ENCODE measurements at places on chromosomes 11 and 22.

- H3K27me3 ChIP-seq, result no peaks in the 10 kb centered on the region
- H3K36me3 ChIP-seq, result no peaks in the 10 kb centered on the region
- H3K27ac ChIP-seq, result no peak overlapping the region
- no peaks in the 10 kb centered on the region for H3K4me1 ChIP-seq
These were observed 368.8 kb upstream of the KIRREL3 start for GRCh38 chr11:127369356-127369755.

DNA sequence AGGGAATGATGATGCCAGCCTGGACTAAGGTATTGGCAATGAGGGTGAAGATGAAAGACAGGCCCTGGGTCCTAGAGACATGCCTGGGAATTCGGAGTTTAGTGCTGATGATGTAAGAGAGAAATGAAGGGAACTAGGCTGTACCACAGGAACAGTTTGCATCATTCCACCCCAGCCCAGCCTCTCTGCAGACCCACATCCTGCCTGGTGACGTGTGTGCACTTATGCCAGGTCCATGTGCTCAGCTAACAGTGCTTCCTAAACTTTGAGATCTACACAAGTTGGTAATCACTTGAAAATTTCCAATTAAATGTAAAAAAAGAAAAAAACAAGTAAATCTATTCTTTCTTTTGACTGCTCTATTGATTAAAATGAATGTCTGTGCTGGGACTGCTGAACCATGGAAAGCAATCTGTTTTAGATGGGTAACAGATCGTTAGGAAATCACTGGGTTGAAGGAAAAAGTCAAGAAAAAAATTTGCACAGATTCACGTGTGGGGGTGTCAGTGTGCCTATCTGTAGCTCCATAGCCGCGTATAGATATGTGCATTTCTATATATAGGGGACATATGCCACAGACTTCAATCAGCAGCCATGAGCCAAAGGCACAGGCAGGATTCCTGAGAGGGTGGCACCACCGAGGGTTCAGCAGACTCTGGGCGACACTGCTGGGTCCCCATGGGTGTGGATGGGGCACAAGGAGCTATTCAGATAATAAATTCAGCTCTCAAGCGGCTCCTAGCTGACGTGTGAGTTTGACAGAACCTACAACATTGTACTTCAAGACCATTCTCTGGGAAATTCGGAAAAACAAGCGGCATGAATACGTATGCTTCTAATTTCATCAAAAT lies 131.1 kb upstream of the OPCML start:
- H3K27ac ChIP-seq, result no peak overlapping the region
- H3K27me3 ChIP-seq, result peaks cover 5% of the 10 kb centered on the region
- H3K4me3 ChIP-seq, result no peak overlapping the region
- no peaks in the 10 kb centered on the region for H3K36me3 ChIP-seq
- no peak for ATAC-seq

DNA sequence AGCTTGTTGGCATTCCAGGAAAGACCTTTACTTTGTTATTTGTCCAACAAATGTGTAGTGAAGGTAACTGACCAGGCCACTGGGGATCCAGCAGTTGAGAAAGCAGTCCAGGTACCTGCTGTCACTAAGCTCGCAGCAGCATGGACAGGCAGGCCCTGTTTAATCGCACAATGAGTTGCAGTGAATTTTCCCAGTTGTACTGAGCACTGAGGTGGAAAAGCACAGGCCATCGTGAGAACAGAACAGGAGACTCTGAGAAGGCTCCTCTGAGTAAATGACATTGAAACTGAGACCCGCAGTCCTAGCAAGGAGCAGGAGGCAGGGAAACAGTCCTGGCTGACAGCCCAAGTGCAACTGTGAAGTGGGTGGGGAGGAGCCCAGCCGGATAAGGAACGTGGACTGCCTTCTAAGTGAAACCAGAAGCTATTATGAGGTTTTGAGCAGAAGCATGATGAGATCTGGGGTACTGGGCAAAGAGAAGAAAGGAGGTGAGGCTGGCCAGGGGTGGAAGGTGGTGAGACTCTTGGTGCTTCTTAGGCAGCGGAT lies 39.8 kb upstream of the CDON start:
- peaks cover 21% of the 10 kb centered on the region for H3K4me1 ChIP-seq
- peak; percentile 47 for ATAC-seq
- no peak overlapping the region for H3K4me3 ChIP-seq
- peak overlapping the region; percentile 55 for H3K27ac ChIP-seq
- no peaks in the 10 kb centered on the region for H3K27me3 ChIP-seq
- no peaks in the 10 kb centered on the region for H3K36me3 ChIP-seq

GRCh38 chr11:36074941-36075431 lies 131.1 kb downstream of the LDLRAD3 start:
- H3K4me3 ChIP-seq, result no peak overlapping the region
- H3K27me3 ChIP-seq, result no peaks in the 10 kb centered on the region
- H3K36me3 ChIP-seq, result no peaks in the 10 kb centered on the region
- H3K27ac ChIP-seq, result peak overlapping the region; percentile 15
- peaks cover 21% of the 10 kb centered on the region for H3K4me1 ChIP-seq
- peak; percentile 13 for ATAC-seq

DNA sequence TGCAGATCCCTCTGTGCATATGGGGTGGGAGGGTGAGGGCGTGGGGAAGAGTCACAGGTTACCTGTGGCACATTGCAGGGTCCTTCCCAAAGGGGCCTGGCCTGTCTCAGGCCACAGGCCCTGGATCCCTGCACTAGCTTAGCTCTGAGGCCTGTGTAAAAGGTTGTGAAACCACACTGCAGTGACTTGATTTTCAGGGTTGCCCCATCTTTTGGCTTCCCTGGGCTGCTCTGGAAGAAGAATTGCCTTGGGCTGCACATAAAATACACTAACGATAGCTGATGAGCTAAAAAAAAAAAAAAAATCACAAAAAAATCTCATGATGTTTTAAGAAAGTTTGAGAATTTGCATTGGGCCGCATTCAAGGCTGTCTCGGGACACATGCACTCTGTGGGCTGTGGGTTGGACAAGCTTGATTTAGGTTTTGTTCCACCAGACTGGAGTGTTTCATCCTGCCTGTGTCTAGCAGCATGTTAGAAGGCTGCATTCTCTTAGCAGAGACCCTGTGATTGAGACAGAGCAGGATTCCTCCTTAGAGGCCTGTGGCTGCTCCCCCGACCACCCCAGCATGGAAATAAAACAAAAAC lies 35.9 kb upstream of the TREH start:
- no peak overlapping the region for H3K4me3 ChIP-seq
- peaks cover 3% of the 10 kb centered on the region for H3K27me3 ChIP-seq
- H3K27ac ChIP-seq, result peak overlapping the region; percentile 27
- no peaks in the 10 kb centered on the region for H3K36me3 ChIP-seq
- no peaks in the 10 kb centered on the region for H3K4me1 ChIP-seq
- ATAC-seq, result peak; percentile 77

DNA sequence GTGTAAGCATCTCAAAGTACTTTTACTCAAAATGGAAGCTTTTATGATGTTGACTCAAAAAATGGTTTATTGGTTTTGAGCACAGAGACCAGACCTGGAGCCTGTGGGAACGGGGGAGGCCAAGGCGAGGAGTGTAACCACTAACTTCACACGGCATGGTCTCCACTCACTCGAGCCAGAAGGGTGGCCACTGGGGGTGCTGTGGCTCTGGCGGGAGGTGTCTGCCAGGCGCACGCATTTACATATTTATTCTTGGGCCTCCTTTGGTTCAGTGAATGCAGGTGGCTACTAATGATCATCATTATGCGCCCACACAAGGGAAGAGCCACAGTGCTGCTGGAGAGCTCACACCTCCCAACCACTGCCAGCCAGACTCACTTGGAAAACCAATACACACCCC lies 64.6 kb downstream of the FLRT1 start:
- no peak for ATAC-seq
- H3K27me3 ChIP-seq, result no peaks in the 10 kb centered on the region
- peaks cover 6% of the 10 kb centered on the region for H3K4me1 ChIP-seq
- H3K27ac ChIP-seq, result no peak overlapping the region
- H3K4me3 ChIP-seq, result no peak overlapping the region
- no peaks in the 10 kb centered on the region for H3K36me3 ChIP-seq

GRCh38 chr11:120841074-120841473 lies 182.8 kb upstream of the TBCEL start:
- H3K27me3 ChIP-seq, result peaks cover 11% of the 10 kb centered on the region
- no peaks in the 10 kb centered on the region for H3K36me3 ChIP-seq
- no peak overlapping the region for H3K27ac ChIP-seq
- H3K4me3 ChIP-seq, result no peak overlapping the region
- H3K4me1 ChIP-seq, result no peaks in the 10 kb centered on the region

DNA sequence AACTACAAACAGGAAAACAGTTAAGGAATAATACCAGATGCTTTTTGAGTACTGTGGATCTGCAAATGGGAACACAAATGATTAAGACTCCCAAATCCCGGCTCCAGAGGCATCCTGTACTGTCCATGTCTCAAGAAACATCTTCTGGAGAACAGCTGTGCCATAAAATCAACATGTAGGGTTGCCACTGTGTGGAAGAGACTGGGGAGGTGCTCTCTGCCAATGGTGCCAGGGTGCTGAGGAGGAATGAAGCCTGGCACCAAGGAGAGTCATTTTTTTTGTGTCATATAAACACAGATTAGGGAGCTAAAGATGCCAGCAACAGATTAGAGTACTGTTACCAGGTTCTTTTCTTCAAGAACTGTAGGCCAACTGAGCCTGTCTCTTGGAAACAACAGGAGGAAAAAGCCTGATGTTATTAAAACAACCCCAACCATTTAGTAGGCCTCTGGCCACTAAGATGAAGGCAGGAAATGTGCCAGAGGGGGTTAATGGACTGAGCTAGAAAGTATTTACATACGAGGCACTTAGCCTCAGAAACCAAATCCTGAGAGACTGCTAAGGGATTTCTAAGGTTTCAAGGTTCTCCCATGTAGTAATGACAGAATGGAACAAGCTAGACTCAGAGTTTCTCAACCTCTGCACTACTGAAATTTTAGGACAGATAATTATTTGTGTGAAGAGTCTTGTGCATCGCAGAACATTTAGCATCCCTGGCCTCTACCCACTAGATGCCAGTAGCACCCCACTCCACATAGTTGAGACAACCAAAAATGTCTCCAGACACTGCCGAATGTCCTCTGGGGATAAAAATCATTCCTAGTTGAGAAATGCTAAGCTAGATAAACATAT lies 54.6 kb upstream of the CHRM4 start:
- ATAC-seq, result peak; percentile 43
- H3K4me1 ChIP-seq, result peaks cover 34% of the 10 kb centered on the region
- no peak overlapping the region for H3K4me3 ChIP-seq
- H3K27ac ChIP-seq, result peak overlapping the region; percentile 55
- H3K36me3 ChIP-seq, result peaks cover 23% of the 10 kb centered on the region

GRCh38 chr11:93796441-93797231 lies 12.6 kb downstream of the MED17 start:
- H3K4me1 ChIP-seq, result no peaks in the 10 kb centered on the region
- no peak for ATAC-seq
- H3K27ac ChIP-seq, result no peak overlapping the region

DNA sequence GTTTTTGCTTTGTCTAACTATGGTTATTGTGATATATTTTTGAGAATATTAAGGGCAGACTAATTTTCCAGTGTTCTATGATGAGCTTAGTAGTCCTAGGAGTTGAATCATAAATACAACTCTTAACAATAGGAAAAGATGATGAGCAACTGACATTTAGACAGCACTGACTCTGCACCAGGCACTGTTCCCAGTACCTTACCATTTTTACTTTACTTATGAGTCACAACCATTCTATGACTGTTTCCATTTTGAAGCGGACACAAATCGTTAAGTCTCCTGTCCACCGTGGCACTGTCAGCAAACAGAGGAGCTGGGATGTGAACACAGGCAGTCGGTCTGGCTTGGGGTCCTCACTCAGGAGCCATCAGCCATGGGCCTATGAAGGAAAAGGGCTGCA lies 3.4 kb upstream of the SCGB2A2 start:
- H3K27me3 ChIP-seq, result peaks cover 48% of the 10 kb centered on the region
- no peak for ATAC-seq
- H3K4me1 ChIP-seq, result no peaks in the 10 kb centered on the region
- no peak overlapping the region for H3K4me3 ChIP-seq
- H3K36me3 ChIP-seq, result no peaks in the 10 kb centered on the region
- H3K27ac ChIP-seq, result no peak overlapping the region

- H3K4me1 ChIP-seq, result no peaks in the 10 kb centered on the region
- no peaks in the 10 kb centered on the region for H3K27me3 ChIP-seq
- ATAC-seq, result peak; percentile 32
- H3K4me3 ChIP-seq, result no peak overlapping the region
- no peak overlapping the region for H3K27ac ChIP-seq
These were observed 77.7 kb downstream of the MORC2 start for GRCh38 chr22:30890686-30891442.

DNA sequence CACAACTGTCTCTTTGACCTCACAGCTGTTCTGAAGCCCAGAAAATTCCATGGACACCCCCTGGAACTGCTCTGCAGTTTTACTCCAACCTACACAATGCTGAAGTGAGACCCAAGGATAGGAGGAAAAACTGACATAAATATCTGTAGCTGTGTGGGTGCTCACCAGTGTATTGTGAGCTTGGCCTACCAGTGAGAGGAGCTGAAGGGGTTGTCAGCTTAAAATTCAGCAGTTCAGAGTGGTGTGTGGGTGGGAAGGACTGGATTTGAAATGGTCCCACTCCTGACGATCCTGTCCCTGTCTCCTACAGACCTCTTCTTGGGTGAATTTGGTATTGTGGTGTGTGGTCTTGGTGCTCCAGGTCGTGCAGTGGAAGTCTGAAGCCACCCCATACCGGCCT lies 2.2 kb downstream of the TMEM223 start:
- H3K4me3 ChIP-seq, result no peak overlapping the region
- peaks cover 33% of the 10 kb centered on the region for H3K4me1 ChIP-seq
- H3K27ac ChIP-seq, result no peak overlapping the region
- ATAC-seq, result no peak
- H3K36me3 ChIP-seq, result peaks cover 53% of the 10 kb centered on the region
- H3K27me3 ChIP-seq, result no peaks in the 10 kb centered on the region

DNA sequence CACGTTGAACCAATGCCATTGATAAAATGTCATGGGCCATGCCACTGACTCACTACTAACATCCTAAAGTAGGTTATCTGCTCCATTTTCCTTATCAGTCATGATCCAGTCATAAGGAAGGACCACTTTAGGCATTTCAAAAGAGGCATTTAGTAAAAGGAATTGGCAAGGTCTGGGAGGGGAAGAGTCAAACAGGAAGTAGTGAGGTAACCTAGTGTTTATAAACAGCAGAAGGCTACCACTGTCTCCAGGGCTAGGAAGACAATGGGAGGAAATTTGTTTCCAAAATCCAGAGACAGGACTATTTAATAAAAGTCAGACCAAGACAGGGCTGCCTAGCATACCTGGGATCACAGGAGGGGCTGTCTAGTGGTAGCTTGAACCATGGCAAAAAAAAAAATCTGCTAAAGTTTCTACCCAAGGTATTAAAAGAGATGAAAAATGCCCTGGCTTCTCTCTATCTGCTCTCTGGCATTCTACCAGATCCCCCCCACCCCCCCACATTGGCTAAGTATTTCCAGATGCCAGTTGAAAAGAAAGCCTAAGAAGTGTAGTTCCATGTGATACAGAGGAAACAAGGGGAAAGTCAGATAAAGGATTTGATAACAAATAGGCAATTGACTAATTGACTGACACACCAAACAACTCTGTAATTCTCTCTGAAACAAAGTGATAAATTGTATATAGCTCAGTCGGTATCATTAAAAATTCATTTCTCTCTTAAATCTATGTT lies 50.4 kb upstream of the C11orf87 start:
- H3K27me3 ChIP-seq, result no peaks in the 10 kb centered on the region
- ATAC-seq, result no peak
- no peak overlapping the region for H3K27ac ChIP-seq
- no peak overlapping the region for H3K4me3 ChIP-seq
- H3K4me1 ChIP-seq, result no peaks in the 10 kb centered on the region
- no peaks in the 10 kb centered on the region for H3K36me3 ChIP-seq

Measured in gastroesophageal sphincter (tissue), 4 donors.